Pulmonary artery endothelial cell (primary cell): ENCODE measurements at places on chromosomes 5 and 9. TPM values are rescaled to one million over a fixed set of nuclear protein-coding genes. Genes with fewer than 3 reads are reported as not detected.

The AGXT2 gene
- not detected in 2 replicates for total RNA-seq

The SPATA31E1 gene
- total RNA-seq: not detected in 2 replicates

The PCSK1 gene
- total RNA-seq: 2.2 and 3.4 TPM in 2 replicates

The ARSK gene
- total RNA-seq: 7.5 and 8.2 TPM in 2 replicates

The TEX48 gene
- total RNA-seq: not detected in 2 replicates

The FAT2 gene
- under 0.01 and 0.14 TPM in 2 replicates for total RNA-seq

The IFT74 gene
- 7.8 and 8.6 TPM in 2 replicates for total RNA-seq

The SCGB3A1 gene
- total RNA-seq: not detected in 2 replicates

DNA sequence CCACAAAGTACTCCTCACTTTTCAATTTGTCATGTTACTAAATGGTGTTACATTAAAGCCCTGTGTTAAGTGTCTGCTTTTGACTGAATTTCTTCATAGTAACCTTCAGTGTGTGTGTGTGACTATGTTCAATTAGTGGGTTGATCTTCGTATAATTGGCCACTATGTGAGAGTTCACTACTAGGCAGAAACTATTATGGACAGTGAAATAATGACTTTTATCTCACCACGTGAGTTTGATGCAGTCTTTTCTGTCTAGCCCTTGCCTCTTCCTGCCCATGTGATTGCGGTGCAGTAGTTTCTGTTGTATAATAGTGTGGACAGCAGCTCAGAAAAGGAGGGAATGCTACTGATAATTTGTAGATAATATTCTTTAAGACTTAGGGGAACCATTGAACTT is 1.8 kb upstream of the MAML1 start:
- no peak for DNase-seq

- DNase-seq: no peak
Observed at GRCh38 chr5:114727358-114727757, 365.5 kb downstream of the KCNN2 start.

DNA sequence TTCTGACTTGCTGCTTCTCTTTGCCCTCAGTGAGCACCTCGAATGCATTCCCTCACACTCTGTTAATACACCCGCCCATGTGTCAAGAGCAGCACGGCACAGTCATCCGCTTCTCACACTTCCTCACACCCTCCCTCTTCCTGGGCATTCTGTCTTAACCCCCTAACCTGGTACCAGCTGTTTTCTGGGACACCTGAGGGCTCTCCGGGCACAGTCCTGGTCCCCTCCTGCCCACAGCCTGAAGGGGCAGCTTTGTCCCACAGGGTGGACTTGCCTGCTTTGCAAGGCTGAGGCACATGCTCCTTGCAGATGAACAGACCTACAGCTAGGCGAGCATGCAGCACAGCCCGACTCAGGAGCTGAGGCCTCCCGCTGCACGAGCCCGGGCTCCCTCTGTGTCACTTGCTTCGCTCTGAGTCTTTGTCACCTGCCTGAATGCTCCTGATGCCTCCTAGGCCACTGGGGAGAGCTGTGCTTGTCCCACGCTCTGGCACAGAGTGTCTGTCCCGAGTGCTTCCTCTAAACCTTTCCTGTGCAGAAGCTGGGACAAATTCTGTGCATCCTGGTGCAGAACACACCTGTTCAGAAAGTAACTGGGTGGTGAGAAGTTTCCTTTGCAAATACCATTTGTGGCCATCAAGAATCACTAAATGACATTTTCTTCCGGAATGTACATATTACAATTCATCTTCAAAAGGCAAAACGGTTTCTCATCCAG is 47.8 kb downstream of the AHRR start:
- DNase-seq: no peak

- DNase-seq: no peak
Observed at GRCh38 chr9:80012557-80013330, 441.0 kb downstream of the TLE4 start.

- no peak for DNase-seq
Observed at GRCh38 chr9:127104581-127105311, 17.7 kb downstream of the ANGPTL2 start.

DNA sequence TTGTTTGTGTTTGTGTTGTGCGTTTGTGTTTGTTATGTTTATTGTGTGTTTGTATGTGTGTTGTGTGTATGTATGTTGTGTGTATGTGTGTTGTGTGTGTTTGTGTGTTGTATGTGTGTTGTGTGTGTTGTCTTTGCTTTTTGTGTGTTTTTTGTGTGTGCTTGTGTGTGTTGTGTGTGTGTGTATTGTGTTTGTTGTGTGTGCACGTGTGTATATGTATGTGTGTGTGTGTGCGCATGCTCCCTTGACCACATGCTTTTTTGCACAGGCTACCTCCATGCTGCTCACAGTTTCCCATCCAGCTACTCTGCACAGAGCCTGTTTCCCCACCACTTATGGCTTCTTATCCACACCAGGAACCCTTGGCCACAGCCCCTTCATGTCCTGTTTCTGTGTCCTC is 720.0 kb upstream of the ADAMTS16 start:
- no peak for DNase-seq

GRCh38 chr5:45774528-45774927 is 78.3 kb upstream of the HCN1 start:
- DNase-seq: no peak

DNA sequence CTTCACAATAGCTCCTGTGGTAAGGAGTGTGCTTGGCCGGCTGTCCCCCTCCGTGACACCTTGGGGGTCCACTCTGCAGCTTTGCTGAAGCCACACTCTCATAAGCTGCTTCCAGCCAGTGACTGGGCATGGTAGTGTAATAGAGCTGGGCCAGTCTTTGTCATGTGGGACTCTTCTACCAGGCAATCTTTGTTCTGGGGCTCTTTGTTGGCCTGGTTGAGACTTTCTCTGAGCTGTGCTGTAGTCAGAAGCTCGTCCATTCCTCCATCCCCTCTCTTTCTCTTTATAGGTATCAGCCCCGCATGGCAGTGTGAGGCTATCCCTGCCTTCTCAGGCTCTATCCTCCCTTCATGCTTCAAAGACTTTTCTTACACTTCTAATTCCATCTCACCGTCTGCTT is 25.7 kb downstream of the CARD6 start:
- no peak for DNase-seq

- no peak for DNase-seq
Observed at GRCh38 chr5:138869763-138870500, 5.2 kb downstream of the LRRTM2 start.

GRCh38 chr5:153565822-153566221 is 75.4 kb downstream of the GRIA1 start:
- DNase-seq: no peak

- no peak for DNase-seq
Observed at GRCh38 chr9:34993502-34994259, 4.1 kb downstream of the DNAJB5 start.

- DNase-seq: no peak
Observed at GRCh38 chr5:169656125-169656901, 19.2 kb downstream of the DOCK2 start.

- no peak for DNase-seq
Observed at GRCh38 chr5:141517312-141517711, 28.4 kb downstream of the PCDHGC5 start.

DNA sequence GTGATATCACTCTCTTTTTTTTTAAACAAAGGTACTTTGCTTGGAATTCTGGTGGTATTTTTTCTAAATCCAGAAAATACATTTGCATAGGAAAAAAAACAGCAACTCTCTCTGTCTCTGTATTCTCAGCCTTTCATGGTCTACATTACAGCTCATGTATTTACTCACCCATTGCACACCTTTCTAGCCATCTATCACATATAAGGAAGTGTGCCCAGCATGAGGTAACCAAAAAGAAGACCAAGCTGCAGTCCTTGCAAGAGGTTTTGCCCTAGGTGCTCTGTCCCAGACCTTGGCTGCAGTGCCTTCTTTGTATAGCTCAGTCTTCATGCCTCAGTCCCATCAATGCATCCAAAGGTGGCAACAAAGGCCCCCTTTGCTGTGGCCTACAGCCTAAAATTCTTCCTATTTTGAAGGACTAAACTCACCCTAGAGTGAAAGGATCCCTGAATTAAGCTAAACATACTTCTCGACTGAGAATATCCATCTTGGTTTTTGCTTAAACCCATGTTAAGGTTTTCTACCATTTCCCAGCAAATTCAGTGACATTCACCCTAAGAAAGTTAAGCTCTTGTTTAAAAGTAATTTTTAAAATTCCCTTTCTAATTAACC is 446.4 kb downstream of the KIF4B start:
- no peak for DNase-seq

- no peak for DNase-seq
Observed at GRCh38 chr9:97487861-97488260, 13.6 kb upstream of the TMOD1 start.

GRCh38 chr5:106094204-106094607 is 1576.5 kb downstream of the EFNA5 start:
- DNase-seq: peak; percentile 3

DNA sequence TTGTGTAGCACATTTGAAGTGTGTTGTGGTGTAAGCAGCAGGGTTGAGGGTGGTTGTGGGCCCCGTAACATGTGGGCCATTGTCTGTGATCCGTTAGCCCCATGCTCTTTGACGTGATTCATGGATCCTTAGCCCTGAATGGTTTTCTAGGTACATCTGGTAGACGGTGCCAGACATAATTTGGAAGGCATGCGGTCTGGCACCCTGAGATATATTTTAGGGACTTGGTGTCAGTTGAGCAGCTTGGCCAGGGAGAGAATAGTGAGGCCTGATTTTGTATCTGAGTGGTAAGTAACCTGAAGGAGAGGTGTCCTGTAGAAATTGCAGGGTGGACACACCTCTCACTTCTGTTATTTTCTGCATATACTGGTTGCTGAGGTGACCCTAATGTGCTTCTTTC is 10.9 kb downstream of the SH3GL2 start:
- DNase-seq: no peak

DNA sequence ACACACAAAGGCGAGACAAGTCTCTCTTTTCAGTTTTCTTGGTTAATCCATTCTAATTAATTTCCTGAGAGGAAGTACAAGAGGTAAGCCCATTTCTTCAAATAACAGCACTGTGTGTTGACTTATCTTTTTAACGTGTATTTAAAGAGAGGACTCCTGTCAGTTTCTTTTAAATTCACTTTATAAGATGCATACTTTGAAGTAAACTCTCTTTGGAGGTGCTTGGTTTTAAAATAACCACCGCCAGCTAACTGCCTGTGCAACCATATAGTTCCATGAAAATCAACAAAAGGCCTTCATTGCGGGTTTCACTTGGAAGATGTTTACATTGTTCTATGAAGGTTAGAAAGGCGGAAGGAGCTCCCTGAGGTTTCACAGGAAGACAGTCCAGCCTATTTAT is 13.1 kb upstream of the SERINC5 start:
- DNase-seq: no peak

DNA sequence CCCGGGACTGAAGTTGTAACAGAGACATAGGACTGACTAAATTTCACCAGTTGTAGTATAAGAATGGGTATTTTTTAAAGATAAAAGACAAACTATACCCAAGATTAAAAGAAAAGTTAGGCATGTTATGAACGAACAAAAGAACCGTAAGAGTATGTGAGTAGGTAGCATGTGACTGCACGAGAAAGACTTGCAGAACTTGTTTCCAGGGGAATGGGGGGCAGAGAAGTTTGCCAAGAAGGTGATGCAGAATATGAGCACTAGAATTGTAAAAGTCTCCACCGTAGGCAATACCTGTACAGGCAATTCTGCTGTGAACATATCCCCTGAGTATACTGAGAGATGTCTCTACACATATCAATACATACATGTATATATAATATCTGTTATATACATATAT is 614.7 kb downstream of the PRELID2 start:
- no peak for DNase-seq

DNA sequence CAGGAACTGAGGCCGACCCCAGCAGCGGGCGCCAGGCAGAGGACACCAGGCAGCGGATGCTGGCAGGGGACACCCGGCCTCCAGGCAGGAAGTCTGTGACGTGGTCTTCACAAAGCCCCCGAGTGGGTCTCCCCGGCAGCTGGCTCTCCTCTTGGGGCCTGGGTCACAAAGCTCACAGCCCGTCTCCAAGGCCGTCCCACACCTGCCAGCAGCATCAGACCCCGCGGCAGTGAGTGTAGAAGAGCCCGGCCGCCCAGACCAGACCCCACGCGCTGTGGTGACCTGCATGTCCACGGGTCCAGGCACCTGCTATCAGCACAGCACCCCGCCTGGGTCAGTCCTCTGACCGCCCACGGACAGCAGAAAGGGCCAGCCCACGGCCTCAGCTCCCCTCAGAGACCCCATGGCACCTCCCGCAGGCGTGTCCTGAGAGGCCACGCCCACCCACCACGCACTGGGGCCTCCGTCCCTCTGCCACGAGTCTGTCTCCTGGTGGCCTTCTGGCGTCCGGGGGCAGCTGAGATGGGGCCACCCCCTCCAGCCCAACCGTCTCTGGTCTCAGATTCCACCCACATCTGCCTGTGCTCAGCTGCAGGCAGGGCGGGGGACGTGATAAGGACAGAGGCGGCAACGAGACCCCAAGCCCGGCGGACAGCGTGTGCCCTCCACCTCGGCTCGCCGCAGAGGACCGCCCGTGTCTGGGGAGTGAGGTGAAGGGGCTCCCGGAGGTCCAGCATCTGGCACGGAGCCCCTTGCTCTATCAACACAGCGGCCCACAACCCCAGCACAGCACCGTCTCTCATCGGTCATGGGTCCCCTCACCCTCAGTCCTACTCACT is 34.2 kb downstream of the EXD3 start:
- DNase-seq: no peak

- peak; percentile 29 for DNase-seq
Observed at GRCh38 chr9:36214571-36214970, 23.9 kb downstream of the CLTA start.

GRCh38 chr5:69048230-69048629 is 45.6 kb upstream of the SLC30A5 start:
- no peak for DNase-seq

GRCh38 chr5:142176255-142176654 is 67.7 kb downstream of the NDFIP1 start:
- no peak for DNase-seq

DNA sequence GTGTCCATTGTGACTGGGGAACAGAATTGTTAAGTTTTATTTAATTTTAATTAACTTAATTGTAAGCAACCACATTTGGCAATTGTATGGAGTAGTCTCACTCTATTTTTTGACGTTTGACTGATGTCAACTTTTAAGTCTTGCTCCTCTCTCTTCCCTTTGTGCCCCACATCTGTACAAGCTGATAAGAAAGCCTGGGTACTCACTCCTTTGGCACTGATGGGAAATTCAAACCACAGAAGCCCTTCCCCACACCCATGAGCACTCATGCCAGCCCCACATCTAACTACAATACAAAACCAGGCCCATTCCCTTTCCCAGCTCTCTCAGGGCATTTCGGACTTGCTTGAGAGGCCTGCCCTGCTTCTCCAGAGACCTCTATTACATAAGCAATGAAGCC is 451.5 kb upstream of the KIF2A start:
- no peak for DNase-seq

DNA sequence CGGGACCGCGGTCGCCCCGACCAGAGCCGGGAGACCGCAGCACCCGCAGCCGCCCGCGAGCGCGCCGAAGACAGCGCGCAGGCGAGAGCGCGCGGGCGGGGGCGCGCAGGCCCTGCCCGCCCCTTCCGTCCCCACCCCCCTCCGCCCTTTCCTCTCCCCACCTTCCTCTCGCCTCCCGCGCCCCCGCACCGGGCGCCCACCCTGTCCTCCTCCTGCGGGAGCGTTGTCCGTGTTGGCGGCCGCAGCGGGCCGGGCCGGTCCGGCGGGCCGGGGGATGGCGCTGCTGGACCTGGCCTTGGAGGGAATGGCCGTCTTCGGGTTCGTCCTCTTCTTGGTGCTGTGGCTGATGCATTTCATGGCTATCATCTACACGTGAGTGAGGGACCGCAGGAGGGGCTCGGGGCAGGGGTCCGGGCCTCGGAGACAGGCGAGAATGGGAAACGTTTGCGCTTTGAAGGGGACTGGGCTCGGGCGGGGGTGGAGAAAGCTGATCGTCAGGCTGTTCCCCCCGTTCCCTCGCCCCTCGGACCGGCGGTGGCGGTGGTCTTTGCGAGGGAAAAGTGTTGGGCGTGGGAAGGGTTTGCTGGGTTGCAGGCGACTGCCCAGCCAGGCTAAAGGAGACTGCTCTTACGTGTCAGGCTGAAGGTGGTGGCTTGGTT is 457 bp downstream of the UGCG start:
- DNase-seq: no peak
